Liver (tissue), 10 donors: ENCODE measurements at places on chromosomes 11 and 22. TPM values are rescaled to one million over a fixed set of nuclear protein-coding genes. Genes with fewer than 3 reads are reported as not detected.

DNA sequence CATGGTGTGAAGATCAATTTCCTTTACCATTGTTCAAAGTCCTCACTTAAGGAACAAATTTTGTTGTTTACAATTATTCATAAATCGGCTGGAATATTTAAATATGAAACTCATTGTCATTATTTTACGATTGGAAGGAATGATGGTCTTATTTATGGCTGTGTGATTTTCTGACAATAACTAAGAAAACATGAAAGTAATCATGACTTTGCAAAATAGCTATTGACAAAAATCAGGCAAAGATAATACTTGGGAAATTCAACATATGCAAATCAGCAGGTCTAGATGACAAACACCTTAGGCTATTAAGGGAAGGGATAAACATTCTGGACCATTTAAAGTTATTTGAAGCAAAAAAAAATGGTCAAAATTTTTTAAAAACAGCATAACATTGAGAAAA is 654.8 kb upstream of the CNTN5 start:
- no peak for DNase-seq

GRCh38 chr11:76054330-76054729 is 152.0 kb downstream of the WNT11 start:
- DNase-seq: no peak

GRCh38 chr11:75925785-75926164 is 110.8 kb downstream of the UVRAG start:
- DNase-seq: no peak

DNA sequence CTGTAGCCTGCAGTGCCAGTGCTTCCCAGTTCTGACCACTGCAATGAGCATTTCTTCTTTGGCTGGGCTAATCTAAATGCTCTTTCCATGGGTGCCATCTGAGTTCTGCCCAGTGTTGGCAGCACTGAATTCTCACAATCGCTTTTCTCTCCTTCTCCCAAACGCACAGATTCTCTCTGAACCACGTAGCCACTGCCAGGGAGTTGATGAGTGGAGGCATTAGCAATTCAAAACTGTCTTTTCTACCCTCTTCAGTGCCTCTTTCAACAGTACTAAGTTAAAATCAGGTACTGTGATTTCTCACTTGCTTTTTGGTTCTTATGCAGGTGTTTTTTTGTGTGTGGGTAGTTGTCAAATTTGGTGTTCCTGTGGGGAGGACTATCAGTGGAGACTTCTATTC is 745.0 kb upstream of the ANO5 start:
- no peak for DNase-seq

- peak; percentile 51 for DNase-seq
Observed at GRCh38 chr22:41445129-41446056, 1.2 kb downstream of the TOB2 start.

The MRTFA gene
- 9.2 TPM for polyA plus RNA-seq

DNA sequence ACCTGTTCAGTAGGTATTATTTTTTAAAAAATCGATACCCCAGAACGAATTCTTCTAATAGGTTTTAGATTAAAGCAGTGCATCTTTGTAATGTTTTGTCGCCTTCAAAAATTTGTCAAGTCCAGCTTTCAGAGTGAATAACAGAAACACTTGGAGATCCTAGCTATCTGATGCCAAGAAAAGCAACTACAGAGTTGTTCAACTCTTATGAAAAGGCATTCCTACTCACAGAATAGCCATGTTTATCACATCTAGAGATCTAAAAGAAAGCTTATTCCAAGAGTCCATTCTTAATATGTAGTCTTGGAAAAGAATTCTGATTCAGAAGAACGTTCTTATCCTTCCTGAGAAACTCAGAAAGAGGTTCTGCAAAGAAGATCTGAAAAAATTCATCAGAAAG is 268.5 kb downstream of the TTC28 start:
- DNase-seq: no peak

DNA sequence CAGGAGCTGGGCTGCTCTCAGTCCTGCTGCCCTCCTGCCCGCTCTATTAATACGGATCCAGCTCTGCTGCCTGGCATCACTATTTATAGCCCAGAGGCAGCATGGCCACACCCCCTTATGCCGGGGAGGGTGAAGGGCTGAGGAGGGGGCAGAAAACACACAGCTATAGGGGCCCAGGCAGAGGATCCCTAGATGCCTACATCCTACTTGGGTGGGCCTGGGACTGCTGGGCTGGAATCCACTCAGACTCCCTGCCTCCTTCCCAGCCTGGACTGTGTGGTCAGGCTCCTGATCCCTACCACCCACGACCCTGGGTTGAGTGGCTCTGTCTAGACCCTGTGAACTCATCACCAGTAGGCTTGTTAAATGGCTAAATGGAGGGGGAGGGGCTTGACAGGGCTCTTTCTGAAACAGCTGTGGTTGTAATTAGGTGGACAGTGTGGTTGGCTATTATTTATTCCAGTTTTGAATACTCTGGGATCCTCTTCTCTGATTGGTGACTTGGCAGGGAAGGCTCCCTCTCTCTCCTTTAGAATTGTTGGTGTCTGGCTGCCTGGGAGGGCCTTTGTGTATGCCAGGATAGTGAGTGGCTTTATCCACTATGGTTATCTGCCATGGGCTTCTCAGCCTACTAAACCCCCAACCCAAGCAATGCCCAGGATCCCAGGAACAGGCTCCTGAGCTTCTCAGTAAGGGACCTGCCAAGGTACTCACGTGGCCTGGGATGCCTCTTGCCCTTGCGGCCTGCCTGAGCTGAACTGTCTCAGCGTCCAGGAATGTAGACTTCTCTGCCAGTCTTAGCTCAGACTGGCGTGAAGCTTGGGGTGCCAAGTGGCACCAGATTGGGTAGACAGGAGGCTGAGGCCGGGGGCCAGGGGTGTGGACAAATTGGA is 15.2 kb downstream of the PHLDB1 start:
- DNase-seq: no peak

DNA sequence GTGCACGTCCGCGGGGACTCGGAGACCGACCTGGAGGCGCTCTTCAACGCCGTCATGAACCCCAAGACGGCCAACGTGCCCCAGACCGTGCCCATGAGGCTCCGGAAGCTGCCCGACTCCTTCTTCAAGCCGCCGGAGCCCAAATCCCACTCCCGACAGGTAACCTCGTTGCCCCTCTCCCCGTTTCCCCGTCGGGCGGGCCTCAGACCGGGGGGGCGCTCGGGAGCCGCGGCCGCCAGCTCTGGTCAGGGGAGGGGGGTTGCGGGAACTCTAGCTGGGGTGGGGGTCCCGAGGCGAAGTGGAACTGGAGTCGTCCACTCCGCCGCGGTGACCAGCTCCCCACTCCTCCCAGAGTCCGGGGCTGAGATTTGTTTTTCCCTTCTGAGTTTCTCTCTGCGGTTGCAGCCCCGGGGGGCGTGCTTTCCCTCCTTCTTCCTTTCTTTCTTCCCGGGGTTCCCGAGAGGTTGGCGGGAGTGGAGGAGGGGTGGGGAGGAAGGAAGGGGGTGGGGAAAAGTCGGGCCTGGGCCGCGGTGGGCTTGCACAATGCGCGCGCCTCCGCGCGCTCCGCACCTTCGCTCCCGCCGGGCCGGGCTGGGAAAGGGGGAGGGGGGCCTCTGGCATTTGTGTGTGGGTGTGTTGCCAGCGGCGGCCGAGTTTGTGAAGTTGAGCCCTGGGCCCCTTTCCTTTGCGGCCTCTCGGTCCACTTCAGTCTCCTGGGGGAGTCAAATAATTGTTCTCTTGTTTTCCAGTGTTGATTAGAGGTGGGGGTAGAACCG is 952 bp downstream of the YAP1 start:
- peak; percentile 70 for DNase-seq
